ENCODE measurements at places on chromosomes 13 and 19.
A peak's percentile ranks its signal among the peaks of the same experiment; 100 is the strongest.

- H3K27me3 ChIP-seq, result no peaks in the 10 kb centered on the region
- H3K4me1 ChIP-seq, result peaks cover 6% of the 10 kb centered on the region
- no peak overlapping the region for H3K4me3 ChIP-seq
Observed at GRCh38 chr19:56092685-56093631, 28.1 kb downstream of the ZNF787 start.

- H3K27me3 ChIP-seq, result no peaks in the 10 kb centered on the region
- no peak overlapping the region for H3K4me3 ChIP-seq
- DNase-seq, result no peak
Observed at GRCh38 chr13:107293924-107294323, 726.0 kb upstream of the ARGLU1 start.

GRCh38 chr19:11964496-11964857 is 363 bp upstream of the ZNF763 start:
- H3K27me3 ChIP-seq, result peaks cover 17% of the 10 kb centered on the region
- no peak overlapping the region for H3K27ac ChIP-seq
- H3K36me3 ChIP-seq, result no peaks in the 10 kb centered on the region
- H3K4me1 ChIP-seq, result peaks cover 13% of the 10 kb centered on the region
- peak overlapping the region; percentile 72 for H3K4me3 ChIP-seq

DNA sequence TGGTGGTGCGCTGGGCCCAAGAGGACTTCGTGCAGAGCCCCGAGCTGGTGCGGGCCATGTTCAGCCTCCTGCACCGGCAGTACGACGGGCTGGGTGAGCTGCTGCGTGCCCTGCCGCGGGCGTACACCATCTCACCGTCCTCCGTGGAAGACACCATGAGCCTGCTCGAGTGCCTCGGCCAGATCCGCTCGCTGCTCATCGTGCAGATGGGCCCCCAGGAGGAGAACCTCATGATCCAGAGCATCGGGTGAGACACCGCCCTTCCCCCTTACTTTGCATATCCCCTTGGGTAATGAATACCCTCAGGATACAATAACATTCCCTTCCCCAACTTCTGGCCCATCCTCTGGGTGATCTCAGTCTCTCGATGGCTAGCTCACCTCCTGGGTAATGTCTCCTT is 60.9 kb downstream of the RYR1 start:
- no peaks in the 10 kb centered on the region for H3K27me3 ChIP-seq
- H3K27ac ChIP-seq, result peak overlapping the region; percentile 69
- no peak overlapping the region for H3K4me3 ChIP-seq
- H3K4me1 ChIP-seq, result 0 out of 2 replicates have a peak, but pooled peaks cover 5% of the 10 kb centered on the region

DNA sequence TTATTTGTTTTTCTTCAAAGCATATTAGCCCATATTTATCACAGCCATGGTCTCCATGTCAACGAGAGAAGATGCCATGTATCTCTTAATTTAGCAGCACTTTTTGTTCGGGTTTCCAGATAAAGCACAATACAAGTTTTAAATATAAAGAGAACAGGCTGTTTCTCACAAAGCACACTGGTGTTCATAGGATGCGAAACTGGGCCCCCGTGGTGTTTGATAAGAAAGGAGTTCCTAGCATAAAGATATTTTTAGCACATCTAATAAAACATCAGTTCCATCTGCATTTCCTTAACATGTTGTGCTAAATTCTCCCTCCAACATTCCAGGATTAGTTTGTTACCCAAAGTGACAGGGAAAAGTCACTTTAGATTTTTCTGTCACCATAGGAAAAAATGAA is 72.4 kb upstream of the EDNRB start:
- no peak overlapping the region for H3K4me3 ChIP-seq
- H3K4me1 ChIP-seq, result peaks cover 5% of the 10 kb centered on the region
- H3K27me3 ChIP-seq, result no peaks in the 10 kb centered on the region
- no peak for DNase-seq
- no peak overlapping the region for H3K27ac ChIP-seq

DNA sequence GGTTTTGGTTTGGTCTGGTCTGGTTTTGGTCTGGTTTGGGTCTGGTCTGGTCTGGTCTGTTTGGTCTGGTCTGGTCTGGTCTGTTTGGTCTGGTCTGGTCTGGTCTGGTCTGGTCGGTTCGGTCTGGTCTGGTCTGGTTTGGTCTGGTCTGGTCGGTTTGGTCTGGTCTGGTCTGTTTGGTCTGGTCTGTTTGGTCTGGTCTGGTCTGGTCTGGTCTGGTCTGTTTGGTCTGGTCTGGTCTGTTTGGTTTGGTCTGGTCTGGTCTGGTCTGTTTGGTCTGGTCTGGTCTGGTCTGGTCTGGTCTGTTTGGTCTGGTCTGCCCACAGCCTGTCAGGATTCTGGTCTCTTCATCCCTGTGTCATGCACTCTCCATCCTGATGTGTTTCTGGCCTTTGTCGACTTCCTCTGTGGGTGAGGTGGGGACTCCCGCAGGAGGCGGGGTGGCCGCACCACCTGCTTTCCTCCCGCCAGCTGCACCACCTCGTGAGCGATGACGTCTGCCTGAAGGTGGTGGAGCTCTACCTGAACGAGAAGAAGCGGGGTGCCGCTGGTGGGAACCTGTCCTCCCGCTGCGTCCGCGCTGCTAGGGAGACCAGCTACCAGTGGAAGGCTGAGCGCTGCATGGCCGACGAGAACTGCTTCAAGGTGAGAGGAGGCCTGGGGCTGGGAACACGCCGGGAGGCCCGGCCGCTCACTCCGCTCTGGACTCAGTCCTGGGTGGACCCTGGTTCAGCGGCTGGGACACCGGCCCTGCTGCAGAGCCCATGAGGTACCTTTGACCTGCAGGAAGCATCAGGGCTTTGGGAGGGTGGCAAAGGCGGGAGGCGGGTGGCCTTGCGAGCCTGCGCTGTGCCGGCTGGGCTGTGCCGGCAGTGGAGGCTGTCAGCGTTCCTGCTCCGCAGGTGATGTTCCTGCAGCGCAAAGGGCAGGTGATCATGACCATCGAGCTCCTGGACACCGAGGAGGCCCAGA is 12.9 kb upstream of the F2RL3 start:
- peaks cover 10% of the 10 kb centered on the region for H3K36me3 ChIP-seq
- H3K27ac ChIP-seq, result no peak overlapping the region
- H3K27me3 ChIP-seq, result no peaks in the 10 kb centered on the region
- H3K4me3 ChIP-seq, result no peak overlapping the region
- no peaks in the 10 kb centered on the region for H3K4me1 ChIP-seq

DNA sequence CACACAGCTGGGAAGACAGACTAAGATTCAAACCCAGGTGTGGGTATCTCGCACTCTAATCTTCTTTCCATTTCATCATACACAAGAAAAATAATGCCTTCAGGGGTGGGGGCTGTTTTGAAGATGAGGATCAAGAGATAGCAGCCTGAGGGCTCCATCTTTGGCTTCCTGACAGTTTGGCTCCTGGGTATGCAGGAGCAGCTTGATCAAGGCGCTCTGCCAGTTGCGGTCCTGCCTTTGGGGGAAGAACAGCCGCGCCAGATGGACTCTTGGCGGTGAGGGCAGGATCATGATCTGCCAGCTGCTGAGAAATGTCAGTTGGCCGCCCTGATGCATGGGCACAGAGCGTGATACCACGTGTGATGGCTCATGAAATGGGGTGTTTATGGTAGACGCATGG is 119.1 kb downstream of the IER2 start:
- peaks cover 5% of the 10 kb centered on the region for H3K36me3 ChIP-seq
- DNase-seq, result no peak
- no peaks in the 10 kb centered on the region for H3K27me3 ChIP-seq
- H3K4me3 ChIP-seq, result no peak overlapping the region
- H3K4me1 ChIP-seq, result no peaks in the 10 kb centered on the region

DNA sequence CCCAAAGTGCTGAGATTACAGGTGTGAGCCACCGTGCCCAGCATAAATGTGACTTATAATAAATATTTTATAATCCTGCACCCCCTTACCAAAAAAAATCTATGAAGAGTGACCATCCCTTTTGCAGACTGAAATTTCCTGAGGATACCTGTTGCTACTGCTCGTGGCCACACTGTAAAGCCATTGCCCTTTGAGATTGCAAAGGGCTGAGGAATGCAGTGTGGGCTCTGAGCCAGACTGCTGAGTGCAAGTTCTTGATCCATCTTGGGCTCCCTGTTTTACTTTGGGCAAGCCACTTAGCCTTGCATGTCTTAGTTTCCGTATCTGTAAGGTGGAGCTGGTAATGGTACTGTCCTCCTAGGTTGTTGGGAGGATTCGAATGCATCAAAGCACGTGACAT is 23.4 kb downstream of the SIPA1L3 start:
- H3K27ac ChIP-seq, result peak overlapping the region; percentile 3
- H3K4me1 ChIP-seq, result peaks cover 67% of the 10 kb centered on the region
- no peak for DNase-seq
- peaks cover 4% of the 10 kb centered on the region for H3K36me3 ChIP-seq
- no peak overlapping the region for H3K4me3 ChIP-seq

DNA sequence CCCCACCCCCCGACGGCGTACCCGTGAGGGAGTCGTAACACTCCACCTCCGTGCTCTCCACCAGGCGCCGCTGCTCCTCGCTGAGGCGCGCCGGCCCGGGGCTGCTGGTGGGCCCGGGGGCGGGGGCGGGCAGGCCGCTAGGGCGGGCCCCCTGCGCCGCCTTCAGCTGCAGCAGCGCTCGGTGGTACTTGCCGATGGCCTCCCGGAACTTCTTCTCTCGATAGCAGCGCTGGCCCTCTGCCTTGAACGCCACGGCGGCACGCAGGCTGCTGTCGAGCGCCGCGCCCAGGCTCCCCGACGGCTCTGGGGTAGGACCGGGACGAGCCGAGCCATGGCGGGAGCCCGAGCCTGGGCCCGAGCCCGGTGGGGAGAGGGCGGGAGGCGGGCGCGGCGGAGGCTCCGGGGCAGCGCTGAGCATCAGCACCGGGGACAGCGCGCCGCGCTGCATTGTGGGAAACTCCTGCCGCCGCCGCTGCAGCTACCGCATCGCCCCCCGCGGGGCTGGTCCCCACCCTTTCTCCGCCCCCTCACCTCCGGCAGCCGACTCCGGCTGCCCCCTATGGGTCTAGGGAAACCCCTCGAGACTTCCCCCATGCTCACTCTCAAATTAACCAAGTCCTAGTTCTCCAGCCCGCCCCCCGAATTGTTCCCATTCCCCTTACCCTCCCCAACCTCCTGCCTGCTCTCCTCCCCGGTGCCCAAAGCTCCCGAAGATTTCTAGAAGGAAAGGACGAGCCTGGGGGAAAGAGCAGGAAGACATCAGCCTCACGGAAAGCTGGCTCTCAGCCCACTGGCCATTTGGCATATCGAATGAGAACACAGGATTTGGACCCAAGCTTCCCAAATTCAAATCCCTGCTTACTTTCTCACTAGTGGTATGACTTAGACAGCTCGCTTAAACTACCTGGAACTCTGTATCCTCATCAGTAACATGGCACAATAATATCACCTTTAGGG is at the start of gene TTC9B:
Gene TTC9B (minus strand): TSS at position 451 of the 957 bp plus-strand sequence. CDS start 3 bp downstream, at position 448.
- H3K4me1 ChIP-seq, result no peaks in the 10 kb centered on the region
- H3K27me3 ChIP-seq, result peaks cover 11% of the 10 kb centered on the region
- peak within 1 kb of the TSS; percentile 57 for H3K4me3 ChIP-seq
- no peaks in the 10 kb centered on the region for H3K36me3 ChIP-seq
- H3K27ac ChIP-seq, result no peak within 1 kb of the TSS

- H3K27me3 ChIP-seq, result no peaks in the 10 kb centered on the region
- no peak overlapping the region for H3K27ac ChIP-seq
- no peaks in the 10 kb centered on the region for H3K36me3 ChIP-seq
- peaks cover 6% of the 10 kb centered on the region for H3K4me1 ChIP-seq
- DNase-seq, result peak; percentile 46
- H3K4me3 ChIP-seq, result no peak overlapping the region
Observed at GRCh38 chr13:95698047-95698749, 21.3 kb downstream of the DNAJC3 start.

GRCh38 chr19:2429917-2430535 is 2.6 kb upstream of the TIMM13 start:
- DNase-seq, result no peak
- H3K36me3 ChIP-seq, result no peaks in the 10 kb centered on the region
- no peaks in the 10 kb centered on the region for H3K27me3 ChIP-seq
- H3K27ac ChIP-seq, result peak overlapping the region; percentile 88
- no peak overlapping the region for H3K4me3 ChIP-seq

DNA sequence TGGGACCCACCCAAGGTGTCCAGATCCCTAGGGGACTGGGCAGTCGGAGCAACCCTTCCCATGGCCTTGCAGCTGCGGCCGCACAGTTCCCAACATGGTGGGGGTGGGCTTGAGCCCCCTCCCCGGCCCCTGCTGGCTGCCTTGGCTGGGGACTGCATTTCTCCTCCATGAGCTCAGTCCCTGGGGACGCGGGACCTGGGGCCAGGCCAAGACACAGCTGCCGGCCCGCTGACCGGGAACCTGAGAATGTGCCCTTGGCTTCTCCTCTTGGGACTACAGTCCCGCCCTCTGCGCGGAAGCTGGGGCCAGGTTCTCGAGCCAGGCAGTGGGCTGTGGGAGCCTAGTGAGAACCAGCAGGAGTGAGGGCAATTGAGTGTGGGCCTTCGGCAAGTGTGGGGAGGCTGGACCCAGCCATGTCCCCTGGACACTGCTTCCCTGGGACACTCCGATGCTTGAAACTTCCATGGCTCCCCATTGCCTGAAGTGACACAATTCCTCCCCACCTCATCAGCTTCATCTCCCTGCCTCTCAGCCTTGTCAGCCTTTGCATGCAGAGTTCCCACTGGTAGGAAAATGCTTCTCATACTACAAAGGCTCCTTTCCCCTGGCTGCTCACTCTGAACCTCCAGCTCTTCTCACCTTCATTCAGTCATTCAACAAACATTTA is 13.1 kb upstream of the NOTCH3 start:
- no peak overlapping the region for H3K4me3 ChIP-seq
- no peaks in the 10 kb centered on the region for H3K4me1 ChIP-seq
- no peaks in the 10 kb centered on the region for H3K27me3 ChIP-seq
- H3K27ac ChIP-seq, result no peak overlapping the region
- no peaks in the 10 kb centered on the region for H3K36me3 ChIP-seq
- peak; percentile 32 for DNase-seq

- DNase-seq, result no peak
- H3K4me3 ChIP-seq, result no peak overlapping the region
- no peaks in the 10 kb centered on the region for H3K27me3 ChIP-seq
- H3K4me1 ChIP-seq, result peaks cover 16% of the 10 kb centered on the region
- no peaks in the 10 kb centered on the region for H3K36me3 ChIP-seq
Observed at GRCh38 chr13:73985783-73986182, 148.4 kb downstream of the KLF12 start.

DNA sequence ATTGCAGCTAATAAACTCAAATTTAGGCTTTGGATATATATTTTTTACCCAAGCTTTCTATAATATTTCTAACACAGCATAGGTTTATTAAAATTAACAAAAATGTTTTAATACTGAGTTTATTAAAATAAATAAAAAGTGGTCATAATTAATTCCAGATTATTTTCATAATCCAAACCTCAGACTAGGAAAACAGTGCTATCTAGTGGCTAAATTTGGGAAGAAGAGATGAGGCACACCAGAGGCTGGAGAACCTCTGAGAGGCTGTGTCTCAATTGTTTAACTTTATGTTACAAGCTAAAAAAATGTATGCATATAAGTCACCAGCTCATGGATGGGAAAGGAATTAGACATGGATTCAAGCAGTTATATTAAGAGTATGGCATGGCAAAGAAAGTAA is 392.5 kb downstream of the DIAPH3 start:
- peaks cover 11% of the 10 kb centered on the region for H3K4me1 ChIP-seq
- no peak overlapping the region for H3K27ac ChIP-seq
- H3K36me3 ChIP-seq, result no peaks in the 10 kb centered on the region

DNA sequence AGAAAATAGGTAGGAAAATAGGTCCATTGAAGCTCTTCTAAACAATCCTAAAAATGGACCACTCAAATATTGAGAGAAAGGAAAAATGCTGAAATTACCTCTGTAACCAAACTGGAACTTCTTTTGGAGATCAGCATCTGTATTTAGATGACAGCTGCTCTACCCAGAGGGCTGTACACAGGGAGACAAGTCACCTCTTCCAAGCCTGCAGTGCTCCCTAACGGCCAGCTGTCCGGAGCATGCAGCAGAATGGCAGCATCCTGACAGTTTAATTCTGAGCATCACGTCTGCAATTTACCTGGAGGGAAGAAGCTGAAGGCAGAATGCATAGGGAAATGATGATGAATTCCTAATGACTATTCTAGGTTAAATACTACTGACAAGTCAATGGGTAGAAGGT is 62.8 kb upstream of the DIAPH3 start:
- H3K4me1 ChIP-seq, result no peaks in the 10 kb centered on the region
- no peak overlapping the region for H3K27ac ChIP-seq
- no peaks in the 10 kb centered on the region for H3K36me3 ChIP-seq
- peak; percentile 51 for DNase-seq
- no peak overlapping the region for H3K4me3 ChIP-seq
